Activated T-cell treated with anti-CD3 and anti-CD28 coated beads, Interleukin-2, amount 50 U/mL, for 72 hours (primary cell): ENCODE measurements at places on chromosomes 6 and 20. TPM values are rescaled to one million over a fixed set of nuclear protein-coding genes. Genes with fewer than 3 reads are reported as not detected.
A peak's percentile ranks its signal among the peaks of the same experiment; 100 is the strongest.

DNA sequence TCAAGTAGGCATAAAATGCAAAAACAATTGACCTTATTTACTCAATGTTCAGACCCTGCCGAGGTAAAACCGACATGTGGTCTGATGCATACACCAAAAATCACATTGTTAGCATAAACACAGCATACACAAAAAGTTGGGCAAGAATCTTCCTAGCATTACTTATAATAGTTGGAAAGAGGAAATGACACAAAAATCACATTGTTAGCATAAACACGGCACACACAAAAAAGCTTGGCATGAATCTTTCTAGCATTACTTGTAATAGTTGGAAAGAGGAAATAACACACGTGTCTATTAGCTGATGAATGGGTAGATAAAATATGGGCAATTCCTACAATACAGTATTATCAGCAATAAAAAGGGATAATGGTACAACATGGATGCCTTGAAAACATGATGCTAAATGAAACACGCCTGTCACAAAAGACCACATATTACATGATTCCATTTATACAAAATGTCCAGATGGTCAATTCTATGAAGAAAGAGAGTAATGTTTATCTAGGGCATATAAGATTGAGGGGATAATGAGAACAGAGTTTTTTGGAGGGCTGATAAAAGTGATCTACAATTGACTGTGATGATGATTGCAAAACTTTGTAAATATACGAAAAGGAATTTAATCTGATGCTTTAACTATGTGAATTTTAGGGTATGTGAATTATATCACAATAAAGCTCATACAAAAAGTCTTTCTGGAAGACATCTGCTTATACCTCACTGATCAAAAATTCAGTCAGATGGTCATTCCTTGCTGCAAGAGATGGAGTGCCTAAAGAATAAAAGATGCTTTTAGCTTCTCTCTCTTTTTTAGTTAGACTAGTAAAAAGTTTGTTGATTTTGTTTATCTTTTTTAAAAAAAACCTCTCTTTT is 1019.5 kb upstream of the CITED2 start:
- DNase-seq: no peak
- no peaks in the 10 kb centered on the region for H3K4me1 ChIP-seq
- H3K27me3 ChIP-seq: peaks cover 8% of the 10 kb centered on the region
- H3K4me3 ChIP-seq: no peak overlapping the region

The RHAG gene
- not detected for total RNA-seq

DNA sequence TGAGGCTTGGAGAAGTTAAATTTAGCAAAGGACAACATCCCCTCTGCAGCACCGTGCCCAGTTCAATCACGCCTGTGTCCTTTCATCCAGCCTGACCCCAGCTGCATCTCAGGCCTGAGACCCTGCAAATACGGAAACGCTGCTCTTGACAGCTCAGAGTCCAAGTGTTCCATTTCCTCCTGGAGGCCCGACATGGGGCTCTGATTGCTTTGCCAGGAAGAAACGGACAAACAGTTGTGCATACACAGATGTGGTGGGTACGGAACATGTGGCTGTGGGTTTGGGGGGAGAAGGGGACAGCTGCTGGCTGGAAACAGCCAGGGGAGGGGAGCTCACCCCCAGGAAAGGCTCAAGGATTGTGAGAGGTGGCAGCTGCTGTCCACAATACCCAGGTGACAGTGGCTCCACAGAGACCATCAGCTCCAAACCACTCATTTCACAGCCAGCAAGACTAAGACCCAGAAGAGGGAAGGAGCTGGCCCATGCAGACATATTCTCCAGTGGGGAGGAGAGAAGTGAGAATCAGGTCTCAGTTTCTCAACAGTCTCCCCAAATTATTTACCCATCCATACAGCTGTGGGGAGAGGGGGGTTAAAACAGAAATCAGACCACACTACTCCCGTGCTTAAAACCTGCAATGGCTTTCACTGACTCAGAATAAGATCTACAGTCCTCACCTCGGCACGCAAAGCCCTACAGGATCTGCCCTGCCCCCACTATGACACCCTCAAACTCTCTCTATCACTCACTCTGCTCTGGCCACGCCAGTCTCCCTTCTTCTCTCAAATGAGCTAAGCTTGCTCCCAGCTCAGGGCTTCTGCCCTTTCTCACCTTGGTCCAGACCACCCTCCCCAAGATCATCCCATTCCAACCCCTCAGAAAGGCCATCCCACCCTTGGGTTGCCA is 89.1 kb downstream of the PREX1 start:
- peaks cover 7% of the 10 kb centered on the region for H3K36me3 ChIP-seq
- H3K27me3 ChIP-seq: no peaks in the 10 kb centered on the region
- peak overlapping the region; percentile 72 for H3K4me3 ChIP-seq
- DNase-seq: peak; percentile 90

DNA sequence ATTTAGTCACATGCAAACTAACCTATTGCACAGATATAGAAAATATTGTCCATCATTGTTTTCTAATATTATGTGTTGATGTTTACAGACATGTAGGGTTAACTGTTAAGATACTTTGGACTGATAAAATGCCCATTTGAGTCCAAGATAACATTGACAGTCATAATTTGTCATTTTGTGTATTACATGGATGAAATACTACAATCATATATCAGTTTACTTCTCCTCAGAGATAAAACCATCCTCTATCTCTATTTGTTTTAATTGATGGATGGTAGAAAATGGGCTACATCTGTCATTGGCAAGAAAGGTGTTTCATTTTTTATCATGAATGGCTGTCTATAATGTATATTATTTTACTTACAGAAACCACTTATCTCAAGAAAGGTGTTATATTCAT is 6.2 kb downstream of the EPHA7 start:
- peaks cover 7% of the 10 kb centered on the region for H3K4me1 ChIP-seq
- DNase-seq: no peak
- peaks cover 1% of the 10 kb centered on the region for H3K36me3 ChIP-seq
- H3K27me3 ChIP-seq: peaks cover 18% of the 10 kb centered on the region
- no peak overlapping the region for H3K27ac ChIP-seq
- H3K4me3 ChIP-seq: no peak overlapping the region

GRCh38 chr6:107144014-107144413 is 28.7 kb upstream of the BEND3 start:
- no peaks in the 10 kb centered on the region for H3K4me1 ChIP-seq
- H3K36me3 ChIP-seq: no peaks in the 10 kb centered on the region
- no peaks in the 10 kb centered on the region for H3K27me3 ChIP-seq
- DNase-seq: no peak
- H3K4me3 ChIP-seq: no peak overlapping the region

The WFDC6 gene
- total RNA-seq: not detected

The HCRTR2 gene
- not detected for total RNA-seq

DNA sequence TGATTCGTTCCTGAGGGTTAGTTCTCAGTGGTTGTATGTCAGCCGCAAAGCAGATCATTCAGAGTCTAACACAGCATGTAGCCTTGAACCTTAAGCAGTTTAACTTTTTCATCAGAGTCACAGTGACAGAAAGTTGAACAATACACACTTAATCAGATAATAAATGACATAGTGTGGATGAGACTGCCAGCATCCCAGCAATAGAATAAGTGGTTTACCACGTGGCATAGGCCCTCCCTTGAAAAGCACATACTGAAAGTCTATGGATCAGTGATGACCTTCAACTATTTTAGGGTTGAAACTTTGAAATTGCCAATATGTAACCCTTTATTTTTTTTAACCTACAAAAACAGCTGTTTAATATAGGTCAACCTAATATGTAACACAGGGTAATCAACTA is 265.3 kb downstream of the ARHGAP18 start:
- H3K36me3 ChIP-seq: no peaks in the 10 kb centered on the region
- H3K4me3 ChIP-seq: no peak overlapping the region
- DNase-seq: no peak
- no peaks in the 10 kb centered on the region for H3K27me3 ChIP-seq

The TCF15 gene
- total RNA-seq: not detected

- H3K4me3 ChIP-seq: no peak overlapping the region
- no peaks in the 10 kb centered on the region for H3K4me1 ChIP-seq
- no peak overlapping the region for H3K27ac ChIP-seq
- H3K36me3 ChIP-seq: no peaks in the 10 kb centered on the region
- DNase-seq: peak; percentile 12
- peaks cover 8% of the 10 kb centered on the region for H3K27me3 ChIP-seq
Observed at GRCh38 chr20:36273414-36274180, 32.5 kb upstream of the DLGAP4 start.

The MMS22L gene
- 47.3 TPM for total RNA-seq

GRCh38 chr6:20191992-20192391 is 20.3 kb downstream of the MBOAT1 start:
- no peaks in the 10 kb centered on the region for H3K27me3 ChIP-seq
- no peak for DNase-seq
- H3K4me1 ChIP-seq: peaks cover 13% of the 10 kb centered on the region
- no peak overlapping the region for H3K4me3 ChIP-seq
- no peak overlapping the region for H3K27ac ChIP-seq
